HFFc6 (cell line): ENCODE measurements at places on chromosomes 3 and 15.

DNA sequence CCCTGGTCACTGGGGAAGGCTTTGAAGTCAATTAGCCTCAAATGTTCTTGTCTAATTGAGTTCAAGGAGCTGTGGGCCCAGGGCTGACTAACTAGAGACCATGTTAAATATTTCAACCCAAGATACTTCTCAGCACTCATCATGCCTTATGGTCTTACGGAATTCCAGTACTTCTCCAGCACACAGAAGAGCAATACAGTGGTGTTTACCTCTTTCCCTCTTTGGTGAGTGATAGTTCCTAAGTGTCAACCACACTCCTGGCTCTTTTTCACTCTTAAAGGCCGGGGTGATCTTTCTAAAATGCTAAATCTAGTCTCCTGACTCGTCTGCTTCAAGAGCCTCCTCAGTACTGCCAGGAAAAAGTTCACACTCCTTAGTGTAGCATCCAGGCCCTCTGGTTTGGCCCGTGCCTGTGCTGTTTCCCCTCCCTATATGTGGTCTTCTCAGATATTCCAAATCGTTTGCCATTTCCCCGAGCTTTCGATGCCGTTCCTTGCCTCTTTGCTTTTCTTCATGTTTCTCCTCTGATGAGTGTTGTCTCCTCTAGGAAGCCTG, 4.7 kb downstream of the MYZAP start:
- DNase-seq, result no peak

DNA sequence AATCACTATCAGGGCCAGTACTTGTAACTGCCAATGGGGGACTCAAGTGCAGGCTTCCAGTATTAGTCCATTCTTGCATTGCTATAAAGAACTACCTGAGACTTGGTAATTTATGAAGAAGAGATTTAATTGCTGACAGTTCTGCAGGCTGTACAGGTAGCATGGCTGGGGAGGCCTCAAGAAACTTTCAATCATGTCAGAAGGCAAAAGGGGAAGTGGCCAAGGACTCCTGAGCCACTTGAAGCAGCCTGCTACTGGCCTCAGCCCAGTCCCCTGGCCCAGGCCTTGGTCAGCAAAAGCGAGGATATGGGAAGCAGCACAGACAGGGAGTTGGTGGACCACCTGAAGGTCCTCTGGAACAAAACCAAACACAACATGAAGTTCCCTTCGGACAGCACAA, 29.2 kb upstream of the OR5K1 start:
- DNase-seq, result no peak

DNA sequence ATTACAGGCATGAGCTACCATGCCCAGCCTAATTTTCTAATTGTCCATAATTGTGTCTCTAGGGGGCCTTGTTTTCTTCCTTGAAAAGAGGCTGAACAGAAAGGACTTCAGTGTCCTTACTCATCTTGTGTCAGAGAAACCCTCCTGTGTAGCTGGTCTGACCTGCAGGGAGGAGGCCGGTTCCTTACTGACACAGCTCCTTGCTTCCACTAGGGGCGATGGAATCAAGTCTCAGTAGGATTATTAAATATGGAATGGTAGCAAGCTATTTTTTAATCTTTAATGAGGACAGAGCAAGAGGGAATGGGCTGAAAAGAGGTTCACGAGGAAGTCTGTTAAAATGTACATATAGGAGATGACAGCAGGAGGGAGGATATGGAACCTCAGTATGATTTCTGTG, 8.6 kb downstream of the LPCAT4 start:
- DNase-seq, result peak; percentile 15

DNA sequence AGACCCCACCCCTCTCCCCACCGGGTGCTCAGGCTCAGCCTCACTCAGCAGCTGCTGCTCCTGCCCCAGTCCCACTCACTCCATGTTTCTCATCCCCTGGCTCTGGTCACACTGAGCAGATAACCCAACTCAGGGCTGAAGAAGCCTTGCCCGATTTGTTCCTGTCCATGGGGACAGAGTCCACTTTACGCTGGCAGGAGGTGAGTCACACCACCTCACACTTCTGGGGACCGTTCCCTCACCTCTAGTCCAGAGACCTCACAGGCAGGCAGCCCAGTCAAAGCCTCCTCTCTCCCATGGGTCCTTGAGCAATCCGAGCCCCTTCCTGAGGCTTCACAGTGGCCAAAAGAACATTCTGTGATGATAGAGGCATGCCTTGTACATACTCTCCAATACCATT, 1.4 kb downstream of the CIDEC start:
- DNase-seq, result no peak

- peak; percentile 12 for DNase-seq
Measured at GRCh38 chr3:115825046-115825445, 201.7 kb downstream of the GAP43 start.

DNA sequence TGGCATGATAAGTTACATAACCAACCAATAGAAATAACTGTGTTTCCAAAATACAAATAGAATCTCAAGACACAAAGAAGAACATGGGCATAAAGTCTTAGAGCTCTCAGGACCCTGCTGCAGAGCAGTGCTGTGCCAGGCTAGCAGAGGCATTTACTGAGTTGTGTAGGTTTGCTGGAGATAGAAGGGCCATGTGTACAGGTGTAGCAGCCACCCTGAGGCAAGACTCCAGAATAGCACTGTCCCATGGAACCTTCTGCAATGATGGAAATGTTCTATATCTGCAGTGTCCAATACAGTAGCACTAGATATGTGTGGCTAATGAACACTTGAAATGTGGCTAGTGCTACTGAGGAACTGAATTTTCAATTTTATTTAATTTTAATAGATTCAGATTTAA, 267.0 kb upstream of the UMPS start:
- DNase-seq, result no peak

GRCh38 chr15:68830141-68830785, 9.6 kb upstream of the ANP32A start:
- DNase-seq, result no peak

DNA sequence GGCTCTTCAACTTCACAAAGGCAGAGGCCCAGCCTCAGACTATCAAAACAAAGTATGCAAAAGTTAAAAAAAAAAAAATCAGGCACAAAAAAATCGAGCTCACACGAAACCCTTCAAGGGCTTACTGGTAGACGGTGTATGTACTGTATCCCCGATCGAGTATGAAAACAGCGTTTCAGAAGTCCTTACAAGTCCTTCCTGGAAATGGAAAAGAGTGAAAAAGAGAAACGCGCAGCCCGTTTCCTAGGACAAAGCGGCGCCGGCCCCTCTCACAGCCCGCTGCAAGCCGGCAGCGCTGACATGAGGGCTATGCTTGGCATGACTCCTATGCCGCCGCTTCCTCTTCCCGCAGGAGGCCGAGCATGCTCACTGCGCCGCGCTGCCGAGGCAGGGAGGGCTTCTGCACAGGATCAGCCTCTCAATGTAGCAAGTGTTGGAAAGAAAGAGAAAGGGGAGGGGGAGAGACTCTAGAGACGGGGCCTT, at the start of gene VGLL4:
Gene VGLL4, minus strand, starts transcription at position 311 of the 483 bp plus-strand sequence. CDS start 397 bp downstream, outside the sequence.
- DNase-seq, result peak; percentile 78

- DNase-seq, result no peak
Measured at GRCh38 chr3:102233881-102234280, 200.9 kb upstream of the ZPLD1 start.

DNA sequence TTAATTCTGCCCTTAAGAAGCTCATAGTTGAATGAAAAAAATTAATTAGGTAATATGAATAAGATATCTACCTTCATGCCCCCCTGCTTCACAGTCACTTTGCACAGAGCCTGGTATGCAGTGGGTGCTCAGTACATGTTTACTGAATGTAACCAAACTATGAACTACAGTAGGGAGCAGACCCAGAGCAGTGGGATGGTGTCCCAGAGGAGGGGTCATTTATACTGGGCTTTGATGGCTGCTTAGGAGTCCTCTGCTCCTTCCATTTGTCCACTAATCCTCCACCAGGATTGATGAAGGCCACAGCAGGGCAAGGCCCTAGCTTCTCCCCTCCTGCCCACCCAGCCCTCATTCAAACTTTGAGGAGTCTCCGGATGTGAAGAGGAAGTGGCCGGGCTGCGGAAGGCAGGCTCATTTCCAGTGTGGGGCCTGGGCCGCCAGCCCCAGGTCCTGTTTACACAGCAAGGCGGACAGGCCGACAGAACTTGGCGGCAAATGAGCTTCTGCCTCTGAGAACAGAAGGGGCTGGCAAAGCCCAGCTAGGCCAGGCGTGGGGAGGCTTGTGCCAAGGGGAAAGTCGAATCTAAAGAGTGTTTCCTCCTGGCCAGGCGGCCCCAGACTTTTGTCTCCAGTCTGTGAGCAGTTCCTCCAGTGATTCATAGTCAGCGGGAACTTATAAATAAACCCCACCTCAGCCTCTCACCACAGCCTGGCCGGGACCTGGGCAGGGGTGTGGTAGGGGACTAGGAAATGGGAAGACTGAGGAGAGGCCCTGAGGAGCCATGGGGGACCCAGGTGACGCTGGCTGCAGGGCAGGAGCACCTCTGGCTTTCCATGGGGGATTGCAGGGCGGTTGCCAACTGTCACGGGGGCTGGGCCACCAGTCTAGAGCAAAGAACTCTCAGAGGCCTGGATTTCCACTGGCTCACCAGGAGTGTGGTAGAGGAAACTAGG, 51.6 kb upstream of the LCTL start:
- DNase-seq, result peak; percentile 38

GRCh38 chr15:31392761-31393401, 66.2 kb downstream of the KLF13 start:
- DNase-seq, result no peak

GRCh38 chr15:59301527-59301926, 71.1 kb downstream of the MYO1E start:
- DNase-seq, result no peak

DNA sequence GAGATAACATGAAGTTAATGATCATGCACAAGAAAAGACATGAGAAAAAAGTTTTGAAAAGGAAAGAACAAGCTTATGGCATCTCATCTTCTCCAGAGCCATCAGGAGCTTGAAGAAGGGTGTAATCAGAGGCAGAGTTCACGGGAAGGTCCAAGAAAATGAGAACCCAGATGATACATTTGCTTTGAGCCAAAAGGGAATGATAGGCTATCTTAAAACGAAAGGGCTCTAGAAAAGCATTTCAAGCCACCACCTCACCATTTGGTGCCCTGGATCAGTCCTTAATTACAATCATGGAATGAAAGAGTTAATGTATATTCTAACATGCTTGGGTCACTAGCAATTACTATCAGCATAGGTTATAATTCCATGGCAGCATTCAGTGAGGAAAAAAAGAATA, 781.8 kb downstream of the ROBO1 start:
- DNase-seq, result no peak

DNA sequence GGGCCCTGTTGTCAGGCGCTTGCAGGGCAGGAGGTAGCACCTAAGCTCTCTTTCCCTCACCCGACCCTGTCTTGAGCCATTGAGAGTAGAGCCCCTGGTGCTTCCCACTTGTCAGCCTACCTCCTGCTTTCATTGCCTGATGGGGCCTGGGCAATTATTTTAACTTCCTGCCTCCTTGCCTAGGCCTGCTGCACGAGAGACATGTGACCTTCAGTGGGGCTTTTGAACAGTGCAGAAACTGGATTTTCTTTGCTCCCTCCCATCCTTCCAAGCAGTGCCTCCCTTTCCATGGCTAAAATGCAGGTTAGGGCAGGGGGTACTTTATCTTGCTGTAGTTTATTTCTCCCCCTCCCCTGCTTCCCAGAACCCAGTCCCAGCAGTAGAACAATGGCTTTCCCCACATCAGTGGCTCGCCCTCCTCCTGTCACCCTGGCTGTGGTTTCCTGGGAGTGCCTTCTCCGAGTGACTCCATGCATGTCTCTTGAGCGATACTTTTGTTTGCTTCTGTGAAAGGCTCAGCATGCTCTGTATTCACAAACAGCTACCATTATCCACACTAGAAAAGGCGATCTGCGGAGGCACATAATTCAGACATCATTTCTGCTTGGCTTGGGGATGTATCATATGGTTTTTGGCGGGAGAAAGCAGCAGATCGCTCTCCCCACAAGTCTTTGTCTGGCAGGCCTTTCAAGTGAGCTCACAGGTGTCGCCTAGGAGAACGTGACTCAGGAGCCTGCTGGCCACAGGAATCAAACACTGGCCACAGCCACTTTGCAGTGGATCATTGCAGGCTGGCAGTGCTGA, 24.1 kb downstream of the PDIA5 start:
- DNase-seq, result no peak

GRCh38 chr3:48684054-48684349, 1.7 kb downstream of the NCKIPSD start:
- DNase-seq, result no peak

GRCh38 chr3:66317750-66318376, 97.1 kb downstream of the SLC25A26 start:
- no peak for DNase-seq

DNA sequence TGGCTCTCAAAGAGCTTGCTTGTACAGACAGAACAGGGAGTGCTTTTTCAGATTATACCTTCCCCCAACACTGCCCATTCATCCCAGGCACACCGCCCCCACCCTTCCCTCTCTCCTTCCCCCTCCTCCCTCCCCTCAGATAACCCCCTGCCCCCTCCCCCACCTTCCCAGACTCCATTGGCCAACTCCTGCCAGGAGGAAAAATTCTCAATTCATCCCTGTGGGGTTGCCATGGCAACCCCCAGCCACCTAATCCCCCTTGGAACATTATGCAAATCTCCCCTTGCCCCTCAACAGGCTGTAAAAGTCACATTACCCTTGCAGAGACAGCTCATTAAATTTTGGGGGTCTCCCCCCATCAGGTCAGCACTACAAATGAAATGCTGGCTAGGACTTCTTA, 14.3 kb downstream of the TLE3 start:
- no peak for DNase-seq
